ENCODE measurements at places on chromosomes 6 and 20. TPM values are rescaled to one million over a fixed set of nuclear protein-coding genes. Genes with fewer than 3 reads are reported as not detected.

ADGB gene
- not detected for total RNA-seq

RSPH3 gene
- 1.5 TPM for total RNA-seq

RMND1 gene
- total RNA-seq, result 19.2 TPM

PI3 gene
- total RNA-seq, result not detected

PACSIN1 gene
- not detected for total RNA-seq

ABRACL gene
- total RNA-seq, result 38.0 TPM

CST9L gene
- not detected for total RNA-seq

CST1 gene
- not detected for total RNA-seq

HRH3 gene
- total RNA-seq, result not detected

SLC17A1 gene
- total RNA-seq, result not detected

DACT2 gene
- total RNA-seq, result not detected

ANGPT4 gene
- total RNA-seq, result not detected

BMP2 gene
- total RNA-seq, result 0.10 TPM

TEAD3 gene
- total RNA-seq, result 9.2 TPM

EYS gene
- not detected for total RNA-seq

TFAP2C gene
- total RNA-seq, result 1.6 TPM

CST3 gene
- 148 TPM for total RNA-seq

CYP39A1 gene
- not detected for total RNA-seq

C20orf144 gene
- not detected for total RNA-seq

RGL2 gene
- 123 TPM for total RNA-seq

MPIG6B gene
- not detected for total RNA-seq

COL12A1 gene
- 37.5 TPM for total RNA-seq

TFAP2B gene
- not detected for total RNA-seq

OPRM1 gene
- total RNA-seq, result not detected

SDCBP2 gene
- total RNA-seq, result 4.9 TPM

OLIG3 gene
- total RNA-seq, result not detected

TBX18 gene
- 16.4 TPM for total RNA-seq

MUC21 gene
- not detected for total RNA-seq

C6orf15 gene
- 0.91 TPM for total RNA-seq

BPI gene
- total RNA-seq, result not detected

KCNG1 gene
- total RNA-seq, result 65.9 TPM

RBBP8NL gene
- total RNA-seq, result not detected

FBXO9 gene
- total RNA-seq, result 41.2 TPM

MOCS3 gene
- total RNA-seq, result 11.7 TPM

FAM162B gene
- total RNA-seq, result 0.26 TPM

SLC17A2 gene
- total RNA-seq, result not detected

GGTLC1 gene
- total RNA-seq, result not detected

HLA-DQA1 gene
- not detected for total RNA-seq

NFKBIE gene
- total RNA-seq, result 24.4 TPM

FRMD1 gene
- total RNA-seq, result not detected

GLP1R gene
- not detected for total RNA-seq

FOXF2 gene
- 4.0 TPM for total RNA-seq

SLC17A4 gene
- not detected for total RNA-seq

ACTL10 gene
- total RNA-seq, result 3.5 TPM

BANF2 gene
- not detected for total RNA-seq

GABBR1 gene
- 1.9 TPM for total RNA-seq

CNR1 gene
- total RNA-seq, result 0.07 TPM

TNNC2 gene
- total RNA-seq, result not detected

SIRPG gene
- total RNA-seq, result not detected

FILIP1 gene
- 0.03 TPM for total RNA-seq

DYNLRB1 gene
- total RNA-seq, result 137 TPM

PNLDC1 gene
- total RNA-seq, result not detected

MYLK4 gene
- not detected for total RNA-seq

Measured in MG63 (cell line).